ENCODE measurements at places on chromosomes 7 and 10.

DNA sequence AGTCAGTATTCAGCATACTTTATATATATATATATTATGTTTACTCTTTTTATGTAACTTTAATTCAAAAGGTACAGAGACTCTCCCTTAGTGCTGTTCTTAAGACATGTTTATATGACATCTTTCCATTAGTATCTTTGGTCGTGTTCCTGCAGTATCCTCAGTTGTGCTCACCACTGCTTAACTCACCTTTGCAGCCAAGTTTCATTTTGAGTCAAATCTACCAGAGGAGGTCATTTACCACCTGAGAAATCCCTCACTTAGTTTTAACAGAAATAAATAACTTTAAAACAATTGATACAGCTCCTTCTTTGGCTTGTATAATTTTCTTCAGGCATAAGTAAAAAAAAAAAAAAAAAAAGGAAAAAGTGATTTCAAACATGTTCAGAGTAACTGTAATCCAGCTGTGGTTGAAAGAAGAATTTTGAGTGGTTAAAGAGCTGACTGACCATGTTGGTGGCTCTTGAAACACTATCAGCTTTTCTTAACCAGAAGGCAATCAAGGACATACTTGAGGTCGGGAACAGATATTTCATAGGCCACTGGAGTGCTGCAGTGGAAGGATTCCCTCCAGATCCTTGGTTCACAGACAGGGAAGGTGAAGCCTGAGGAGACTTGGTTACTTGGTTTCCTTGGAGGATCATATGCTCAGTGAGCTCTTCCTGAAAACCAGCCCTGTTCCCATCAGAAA is 116.8 kb downstream of the AUTS2 start:
- no peak for DNase-seq

DNA sequence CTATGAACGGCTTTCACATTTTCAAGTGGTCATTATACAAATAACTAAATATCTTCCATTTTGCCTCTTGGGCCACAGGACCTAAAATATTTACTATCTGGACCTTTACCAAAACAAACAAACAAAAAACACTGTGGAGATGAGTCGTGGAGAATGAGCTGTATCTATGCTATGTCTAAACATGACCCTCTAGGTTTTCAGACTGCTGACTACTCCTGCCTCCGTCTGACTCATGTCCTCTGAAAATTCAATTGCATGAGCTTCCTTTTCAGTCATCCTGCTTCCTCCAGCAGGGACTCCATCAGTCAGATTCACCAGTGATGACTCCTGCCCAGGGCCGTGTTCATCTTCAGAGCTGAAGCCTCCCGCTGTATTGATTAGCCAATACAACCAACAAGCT is 96.8 kb downstream of the COL28A1 start:
- no peak for DNase-seq

DNA sequence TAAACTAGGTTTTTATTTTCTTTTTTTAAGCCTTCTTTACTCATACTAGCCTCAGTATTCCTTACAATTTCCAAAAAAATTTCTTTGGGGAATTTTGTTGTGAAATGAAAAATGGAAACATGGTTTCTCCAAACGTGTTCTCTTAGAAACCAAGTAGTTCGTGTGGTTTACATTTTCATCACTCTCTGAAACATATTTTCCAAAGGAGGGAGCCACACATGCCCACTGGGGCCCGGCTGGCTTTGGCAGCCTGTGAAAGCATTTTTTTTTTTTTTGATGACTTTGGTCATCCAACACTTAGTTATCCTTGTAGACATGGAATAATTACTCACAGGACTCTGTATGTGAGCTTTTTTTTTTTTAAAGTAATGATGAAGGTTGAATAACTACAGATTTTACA is 169.6 kb downstream of the C7orf25 start:
- no peak for DNase-seq

- DNase-seq = no peak
Measured at GRCh38 chr7:42617071-42617765, 294.7 kb downstream of the C7orf25 start.

DNA sequence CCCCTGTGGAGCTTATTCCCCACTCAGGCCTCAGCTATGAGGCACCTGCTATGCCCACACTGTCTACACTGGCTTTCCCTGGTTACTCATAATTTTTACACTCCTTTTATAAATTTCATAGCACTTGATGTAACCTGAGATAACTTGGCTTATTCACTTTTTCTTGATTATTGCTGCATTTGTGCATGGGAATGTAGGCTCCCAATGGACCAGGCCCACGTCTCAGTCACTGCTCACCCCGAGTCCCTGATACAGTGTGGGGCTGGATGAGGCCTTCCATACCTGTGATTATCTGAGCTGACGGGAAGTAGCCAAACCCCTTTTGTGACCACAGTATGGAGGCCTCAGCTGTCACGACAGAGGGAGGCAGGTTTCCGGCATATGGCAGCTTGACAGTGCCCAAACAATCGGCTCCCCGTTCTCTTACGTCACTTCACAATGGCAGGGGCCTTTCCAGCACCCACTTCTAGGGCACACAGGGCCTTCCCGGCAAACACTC is 645.3 kb downstream of the ACTR3B start:
- DNase-seq = no peak
